ENCODE measurements at places on chromosomes 13 and 19.

DNA sequence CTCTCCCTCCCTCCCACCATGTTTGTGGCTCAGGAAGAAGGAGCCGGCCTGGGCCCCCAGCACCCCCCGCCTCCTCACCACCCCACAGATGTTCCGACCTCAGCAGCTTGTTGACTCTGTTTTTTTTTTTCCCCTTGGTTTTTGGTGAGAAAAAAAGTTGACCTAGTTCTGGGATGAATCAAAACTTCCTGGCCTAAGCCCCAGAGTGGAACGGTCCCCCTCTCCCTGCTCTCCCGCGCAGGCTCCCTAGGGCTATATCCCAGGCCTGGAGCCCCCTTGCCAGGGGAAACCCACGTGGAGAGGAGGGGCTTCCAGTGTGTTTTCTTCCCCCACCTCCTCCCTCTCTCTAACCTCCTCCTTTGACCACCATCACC, 4.0 kb downstream of the COL5A3 start:
- peak; percentile 62 for DNase-seq

GRCh38 chr13:32838945-32839344, 177.3 kb upstream of the KL start:
- no peak for DNase-seq

DNA sequence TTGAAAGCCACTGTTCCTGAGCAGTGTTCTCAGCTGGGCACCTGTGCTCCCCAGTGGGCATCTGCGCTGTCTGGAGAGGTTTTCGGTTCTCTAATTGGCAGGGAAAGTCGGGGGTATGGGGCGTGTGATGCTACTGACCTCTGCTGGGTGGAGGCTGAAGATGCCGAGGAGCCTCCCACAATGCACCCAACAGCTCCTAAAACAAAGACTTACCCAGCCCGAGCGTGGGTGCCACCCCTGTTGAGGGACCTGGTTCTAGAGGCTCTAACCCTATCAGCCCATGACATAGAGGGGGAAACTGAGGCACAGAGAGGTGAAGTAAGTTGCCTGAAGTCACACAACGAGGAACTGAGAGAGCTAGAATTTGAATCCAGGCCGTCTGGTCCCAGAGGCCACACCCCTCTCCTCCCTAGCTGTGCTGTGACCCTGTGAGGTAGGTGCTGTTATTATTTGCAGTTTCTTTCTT, 2.3 kb downstream of the SPACA4 start:
- DNase-seq, result no peak

DNA sequence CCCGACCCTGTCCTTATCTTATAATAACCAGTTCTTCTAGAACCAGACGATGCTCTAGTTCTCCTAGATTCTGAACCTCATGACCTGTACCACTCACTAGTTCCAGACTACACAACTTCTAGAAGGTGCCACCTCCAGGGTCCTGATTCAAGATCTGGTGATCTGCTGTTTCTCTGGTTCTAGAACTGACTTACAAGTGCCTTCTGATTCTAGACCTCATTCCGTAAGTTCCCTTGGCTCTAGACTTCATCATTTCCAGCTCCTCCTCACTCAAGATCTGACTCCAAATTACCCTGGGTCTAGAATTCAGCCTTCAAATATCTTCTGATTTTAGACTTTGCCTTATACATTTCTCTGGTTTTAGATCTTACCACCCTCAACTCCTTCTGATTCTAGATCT, 5.0 kb upstream of the PPP5C start:
- no peak for DNase-seq

DNA sequence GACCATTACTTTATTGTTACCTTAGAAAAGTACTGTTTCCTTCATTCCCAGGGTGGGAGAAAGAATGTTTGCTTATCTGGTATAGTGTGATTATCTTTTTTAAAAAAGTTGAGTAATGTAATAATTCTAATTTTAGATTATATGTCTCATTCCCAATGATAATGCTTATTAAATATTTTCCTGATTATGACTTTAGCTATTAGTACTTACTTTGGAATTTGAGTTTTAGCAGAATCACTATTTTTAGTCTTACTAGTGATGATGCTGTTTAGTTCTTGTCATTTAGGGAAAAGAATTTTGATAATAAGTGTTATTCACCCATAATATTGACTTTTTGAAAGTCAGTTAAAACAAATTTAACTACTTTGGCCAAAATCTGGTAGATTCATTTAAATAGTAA, 95.2 kb downstream of the FRY start:
- DNase-seq, result no peak

DNA sequence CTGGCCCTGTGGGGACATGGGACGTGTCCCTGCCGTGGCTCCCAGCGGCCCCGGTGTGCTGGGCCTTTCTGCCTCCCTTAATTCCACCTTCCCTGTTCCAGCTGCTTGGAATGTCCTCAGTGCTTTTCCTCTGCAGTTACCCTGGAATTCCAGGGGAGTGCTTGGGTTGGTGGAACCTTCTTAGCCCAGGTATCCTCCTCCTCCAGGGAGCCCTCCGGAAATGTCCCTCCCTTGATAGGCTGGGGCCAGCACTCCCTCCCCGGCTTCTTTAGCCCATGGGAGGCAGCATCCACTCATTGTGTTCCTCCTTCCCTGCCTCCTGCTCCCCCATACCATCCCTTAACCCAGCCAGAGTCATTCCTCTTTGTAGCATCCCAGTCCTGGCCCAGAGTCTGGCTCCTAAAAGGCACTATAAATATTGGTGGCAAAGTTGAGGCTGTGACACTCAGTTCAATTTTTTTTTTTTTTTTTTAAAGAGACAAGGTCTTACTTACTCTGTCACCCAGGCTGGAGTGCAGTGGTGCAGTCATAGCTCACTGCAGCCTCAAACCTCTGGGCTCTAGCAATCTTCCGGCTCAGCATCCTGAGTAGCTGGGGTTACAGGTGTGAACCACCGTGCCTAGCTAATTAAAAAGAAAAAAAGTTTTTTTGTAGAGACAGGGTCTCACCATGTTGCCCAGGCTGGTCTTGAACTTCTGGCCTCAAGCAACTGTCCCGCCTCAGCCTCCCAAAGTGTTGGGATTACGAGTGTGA, 13.7 kb upstream of the SLC7A10 start:
- no peak for DNase-seq
